ENCODE measurements at places on chromosomes 3 and 15.

- DNase-seq, result peak; percentile 9
These were observed 11.9 kb downstream of the CISH start for GRCh38 chr3:50599716-50600118.

GRCh38 chr15:81642451-81642990 is 268.5 kb upstream of the TMC3 start:
- DNase-seq, result no peak

GRCh38 chr15:71599418-71600151 is 210.8 kb upstream of the NR2E3 start:
- no peak for DNase-seq

- no peak for DNase-seq
These were observed 13.5 kb downstream of the TIGIT start for GRCh38 chr3:114307222-114307830.

- DNase-seq, result no peak
These were observed 61.3 kb downstream of the UACA start for GRCh38 chr15:70701891-70702568.

DNA sequence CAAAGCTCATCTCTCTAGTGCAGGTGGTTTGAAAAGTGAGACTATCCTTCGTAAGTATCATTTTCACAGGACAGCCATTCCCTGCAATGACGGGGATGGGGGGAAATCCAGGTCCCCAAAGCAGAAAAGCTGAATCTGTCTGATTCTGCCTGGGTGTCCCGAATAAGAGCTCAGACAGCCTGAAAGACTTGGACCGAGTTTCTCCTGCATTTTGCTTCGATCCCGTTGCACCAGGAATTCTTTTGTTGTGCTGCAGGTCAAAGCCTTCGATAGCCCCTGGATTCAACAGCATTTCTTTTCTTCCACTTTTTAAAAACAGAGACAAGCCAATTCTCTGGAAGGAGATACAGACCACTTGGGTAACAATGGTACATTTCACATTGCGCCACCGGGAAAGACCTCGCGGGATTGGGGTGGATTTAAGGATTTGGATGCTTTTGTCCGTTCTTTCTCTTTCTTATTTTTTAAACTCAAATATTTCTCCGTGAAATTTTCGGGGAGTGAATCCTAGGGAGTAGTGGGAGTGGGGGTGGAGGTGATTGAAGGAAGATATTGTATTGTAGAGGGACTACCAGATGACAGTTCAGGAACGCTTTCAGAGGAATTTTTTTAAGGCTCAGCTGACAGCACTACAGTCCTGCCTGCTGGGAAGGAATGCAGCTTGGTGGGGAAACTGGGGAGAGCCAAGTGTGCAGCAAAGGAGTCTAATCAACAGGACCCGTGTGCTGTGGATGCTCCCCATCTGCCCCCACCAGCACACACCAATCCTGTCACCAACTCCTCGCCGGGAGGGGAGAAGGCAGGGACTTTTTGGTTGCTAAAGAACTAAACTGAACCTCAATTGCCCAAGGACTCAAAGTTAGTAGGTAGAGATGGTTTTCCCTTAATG is 2.6 kb downstream of the SLITRK3 start:
- no peak for DNase-seq

All from activated CD8-positive, alpha-beta memory T cell treated with anti-CD3 and anti-CD28 coated beads for 48 hours (primary cell).